ENCODE measurements at places on chromosomes 11 and 22. TPM values are rescaled to one million over a fixed set of nuclear protein-coding genes. Genes with fewer than 3 reads are reported as not detected.

MORC2 gene
- 38.8 TPM for total RNA-seq

THOC5 gene
- total RNA-seq: 73.2 TPM

RAB38 gene
- total RNA-seq: 4.7 TPM

FEN1 gene
- total RNA-seq: 99.6 TPM

MRGPRX4 gene
- total RNA-seq: not detected

SCGB1D2 gene
- not detected for total RNA-seq

HEPN1 gene
- not detected for total RNA-seq

TSKU gene
- total RNA-seq: 28.3 TPM

CYTH4 gene
- total RNA-seq: not detected

NELL1 gene
- total RNA-seq: 0.51 TPM

PIK3IP1 gene
- total RNA-seq: 2.3 TPM

MRGPRE gene
- not detected for total RNA-seq

KCNJ1 gene
- not detected for total RNA-seq

CSNK2A3 gene
- 0.82 TPM for total RNA-seq

SLCO2B1 gene
- total RNA-seq: not detected

RIMBP3C gene
- total RNA-seq: 1.4 TPM

PAMR1 gene
- 0.66 TPM for total RNA-seq

CACNA1I gene
- 0.07 TPM for total RNA-seq

MMP7 gene
- not detected for total RNA-seq

P2RY2 gene
- total RNA-seq: 0.27 TPM

CSTF3 gene
- 69.5 TPM for total RNA-seq

SERHL2 gene
- 0.36 TPM for total RNA-seq

F2 gene
- total RNA-seq: not detected

SLC22A12 gene
- not detected for total RNA-seq

PDE3B gene
- total RNA-seq: 24.3 TPM

IGLL5 gene
- total RNA-seq: not detected

RTN4R gene
- 19.0 TPM for total RNA-seq

OR2D2 gene
- 0.44 TPM for total RNA-seq

C11orf86 gene
- not detected for total RNA-seq

NTM gene
- total RNA-seq: 13.2 TPM

APOL4 gene
- not detected for total RNA-seq

P2RX6 gene
- total RNA-seq: 4.5 TPM

ARFIP2 gene
- total RNA-seq: 52.4 TPM

HTR3B gene
- 0.26 TPM for total RNA-seq

HEPHL1 gene
- total RNA-seq: not detected

PGAP2 gene
- total RNA-seq: 39.5 TPM

MACROD1 gene
- 22.1 TPM for total RNA-seq

ANGPTL5 gene
- not detected for total RNA-seq

TEX12 gene
- not detected for total RNA-seq

MS4A7 gene
- not detected for total RNA-seq

MCM5 gene
- total RNA-seq: 174 TPM

SHISA8 gene
- total RNA-seq: not detected

CNTN5 gene
- total RNA-seq: not detected

SMIM35 gene
- total RNA-seq: not detected

MPZL3 gene
- 0.43 TPM for total RNA-seq

TRIM3 gene
- 20.6 TPM for total RNA-seq

SERPIND1 gene
- total RNA-seq: not detected

RAB3IL1 gene
- 3.4 TPM for total RNA-seq

OR8A1 gene
- total RNA-seq: not detected

POU2AF2 gene
- not detected for total RNA-seq

BTG4 gene
- total RNA-seq: not detected

TLCD5 gene
- total RNA-seq: 16.8 TPM

ZNF70 gene
- total RNA-seq: 11.4 TPM

TTLL1 gene
- total RNA-seq: 19.1 TPM

PLXNB2 gene
- 128 TPM for total RNA-seq

HTATIP2 gene
- total RNA-seq: 17.8 TPM

PLAAT4 gene
- not detected for total RNA-seq

OR4D11 gene
- total RNA-seq: not detected

ZC3H12C gene
- 14.4 TPM for total RNA-seq

PANX3 gene
- not detected for total RNA-seq

Data from neural crest cell (in vitro differentiated cells).